Renal cortical epithelial cell (primary cell): ENCODE measurements at places on chromosomes 1 and 21. TPM values are rescaled to one million over a fixed set of nuclear protein-coding genes. Genes with fewer than 3 reads are reported as not detected.

The LRRIQ3 gene
- 0.17 and 2.5 TPM in 2 replicates for total RNA-seq

DNA sequence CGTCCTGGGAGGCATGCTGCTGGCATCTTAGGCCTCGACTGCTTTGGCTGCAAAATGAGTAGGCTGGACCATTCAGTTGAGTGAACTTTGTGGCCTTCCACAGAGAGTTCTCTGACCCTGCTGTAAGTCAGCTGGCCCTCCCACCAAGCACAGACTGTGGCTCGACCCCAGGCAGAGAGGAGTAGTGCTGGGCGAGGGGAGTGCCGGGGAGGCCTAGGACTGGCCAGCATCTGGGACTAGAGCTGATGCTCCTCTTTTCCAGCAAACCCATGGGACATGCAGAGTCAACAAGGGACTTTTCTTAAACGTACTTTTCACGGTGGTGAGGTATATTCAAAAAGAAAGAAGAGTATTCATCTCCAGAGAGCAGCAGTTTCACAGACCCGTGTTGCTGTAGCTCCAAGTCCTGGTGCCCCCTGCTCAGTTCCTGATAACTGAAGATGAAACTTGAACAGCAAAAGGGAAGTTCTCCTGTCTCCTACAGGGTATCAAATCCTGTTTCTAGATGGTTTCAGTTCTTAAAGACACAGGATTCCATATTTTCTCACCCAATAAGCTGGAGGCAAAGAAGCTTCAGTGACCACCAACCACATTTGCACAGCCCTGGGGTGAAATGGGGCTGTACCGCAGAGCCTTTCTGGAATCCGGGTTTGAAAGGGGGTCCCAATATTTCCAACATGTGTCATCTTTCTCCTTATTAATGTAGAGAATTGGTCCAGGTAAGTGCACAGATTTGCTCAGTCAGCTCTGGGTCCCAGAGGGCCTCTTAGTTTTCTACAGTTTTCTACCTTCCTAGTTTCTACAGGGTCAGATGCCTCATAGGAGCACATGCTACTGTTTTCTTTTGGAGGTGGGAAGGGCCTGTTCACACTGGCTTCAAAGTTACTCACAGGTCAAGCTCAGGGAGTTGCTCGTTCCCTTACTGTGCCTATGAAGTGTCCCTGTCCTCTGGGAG, 20.9 kb downstream of the BATF3 start:
- no peak for DNase-seq

The CFHR4 gene
- total RNA-seq: not detected in 2 replicates

GRCh38 chr1:8874230-8875201, 4.0 kb downstream of the ENO1 start:
- DNase-seq: no peak

GRCh38 chr1:7223334-7224080, 438.3 kb downstream of the CAMTA1 start:
- peak; percentile 69 for DNase-seq

GRCh38 chr1:111507411-111508201, 4.2 kb upstream of the ADORA3 start:
- peak; percentile 59 for DNase-seq

DNA sequence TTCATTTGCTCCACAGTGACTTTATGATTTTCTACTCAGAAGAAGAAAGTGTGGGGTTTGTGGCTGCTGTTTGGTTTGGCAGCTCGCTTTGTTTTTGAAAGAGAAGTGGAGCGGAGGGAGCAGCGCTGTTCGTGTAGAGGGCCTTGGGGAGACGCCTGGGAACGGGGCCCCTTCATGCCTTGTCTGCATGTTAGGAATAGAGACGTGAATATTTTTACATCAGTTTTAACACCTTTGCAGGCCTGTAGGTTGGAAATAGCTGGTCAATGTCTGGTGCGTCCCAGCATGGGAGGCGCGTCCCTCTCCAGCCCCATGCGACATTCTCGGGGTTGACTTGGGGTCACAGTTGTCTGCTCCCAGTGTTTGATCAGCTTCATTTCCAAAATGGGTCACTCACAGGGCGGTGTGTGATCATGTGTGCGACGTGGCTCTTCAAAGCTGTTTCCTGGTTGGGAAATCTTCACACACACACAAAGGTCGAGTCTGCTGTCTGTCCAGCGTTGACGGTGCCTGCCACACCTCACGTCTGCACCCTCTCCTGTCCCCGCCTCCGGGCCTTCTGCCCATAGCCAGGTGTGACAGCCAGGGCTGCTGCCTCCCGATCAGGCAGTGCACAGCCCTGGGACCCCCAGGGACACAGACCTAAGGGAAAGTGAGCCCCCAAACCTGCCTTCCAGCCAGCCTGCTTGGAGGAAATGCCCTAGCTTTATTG, 149.2 kb downstream of the PSMG1 start:
- peak; percentile 33 for DNase-seq

GRCh38 chr1:45172005-45172404, 34.4 kb downstream of the ZSWIM5 start:
- DNase-seq: peak; percentile 27

The SLFNL1 gene
- 0.65 TPM in 1 of 2 replicates, not detected in the other for total RNA-seq

The MAEL gene
- 0.17 and 0.65 TPM in 2 replicates for total RNA-seq

DNA sequence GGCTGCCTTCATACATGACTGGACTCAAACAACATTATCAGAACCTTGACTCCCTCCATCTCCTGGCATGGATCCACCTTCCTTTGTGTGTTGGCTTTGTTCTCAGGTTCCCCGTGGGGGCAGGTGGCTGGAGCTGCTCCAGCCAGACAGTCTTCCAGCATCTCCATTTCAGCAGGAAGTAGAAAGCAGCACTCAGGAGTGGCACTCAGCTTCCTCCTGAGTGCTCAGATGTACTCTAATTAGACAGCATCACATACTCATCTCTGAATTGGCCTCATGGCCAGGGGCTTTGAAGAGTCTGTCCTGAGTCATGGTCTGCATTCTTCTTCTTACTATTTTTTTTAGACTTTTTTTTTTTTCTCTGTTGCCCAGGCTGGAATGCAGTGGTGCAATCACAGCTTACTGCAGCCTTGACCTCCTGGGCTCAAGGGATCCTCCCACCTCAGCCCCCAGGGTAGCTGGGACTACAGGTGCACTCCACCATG, 27.9 kb downstream of the OVAAL start:
- DNase-seq: peak; percentile 98

DNA sequence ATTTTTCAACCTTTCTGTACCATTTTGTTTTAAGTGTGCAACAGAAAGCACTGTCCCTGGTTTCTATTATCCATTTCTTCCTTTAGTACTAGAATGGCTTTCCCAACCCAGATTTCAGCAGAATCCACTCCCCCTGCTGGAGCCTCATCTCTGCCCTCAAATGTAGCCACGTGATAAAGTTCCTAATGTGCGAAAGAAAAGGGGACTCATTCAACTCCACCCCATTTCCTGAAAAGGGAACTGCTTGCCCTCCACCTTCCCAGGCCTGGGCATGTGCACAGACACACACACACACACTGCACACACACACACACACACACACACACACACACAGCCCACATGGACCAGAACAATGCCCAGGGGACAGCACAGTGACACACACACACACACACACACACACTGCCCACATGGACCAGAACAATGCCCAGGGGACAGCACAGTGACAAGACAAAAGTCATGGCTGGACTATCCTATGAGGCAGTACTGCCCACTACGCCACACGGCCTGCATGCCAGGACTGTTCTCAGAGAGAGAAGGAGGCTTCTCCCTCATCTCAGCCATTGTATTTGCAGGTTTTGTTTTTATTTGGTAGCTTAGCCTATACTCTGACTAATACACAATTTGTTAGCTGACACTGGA, 33.2 kb downstream of the PACC1 start:
- peak; percentile 18 for DNase-seq

DNA sequence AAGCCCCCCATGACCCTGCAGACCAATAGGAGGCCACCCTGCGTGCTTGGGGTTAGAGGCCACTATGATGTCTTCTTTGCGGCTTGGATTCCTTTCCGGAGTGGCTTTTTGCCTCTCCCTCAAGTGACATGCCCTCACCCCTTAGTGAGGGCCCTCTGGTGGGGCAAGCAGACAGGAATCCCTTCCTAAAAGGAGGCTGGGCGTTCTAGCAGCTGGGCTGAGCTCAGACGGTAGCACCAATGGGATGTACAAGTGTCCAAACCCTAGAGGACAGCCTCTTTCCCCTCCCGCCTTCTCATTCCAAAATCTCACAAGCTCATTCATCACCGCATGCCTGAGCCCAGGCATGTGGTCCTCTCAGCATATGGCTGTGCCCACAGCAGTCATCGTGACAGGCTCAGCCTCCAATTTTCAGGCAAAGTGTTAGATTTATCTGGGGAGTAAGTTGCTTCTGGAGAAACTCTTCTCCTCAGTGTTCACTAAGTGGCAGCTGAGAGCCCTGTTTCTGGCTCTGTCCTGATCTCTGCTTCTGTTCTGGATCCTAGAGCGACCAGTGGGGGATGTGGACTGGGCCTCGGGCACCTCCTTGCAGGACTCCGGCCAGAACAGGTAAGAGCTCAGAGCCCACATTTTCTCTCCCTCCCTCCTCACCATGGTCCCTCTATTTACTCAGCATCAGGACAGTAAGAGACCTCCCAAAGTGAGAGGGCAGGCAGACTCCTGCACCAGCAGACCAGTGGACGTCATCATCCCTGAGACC, 4.8 kb downstream of the KIAA1614 start:
- no peak for DNase-seq

DNA sequence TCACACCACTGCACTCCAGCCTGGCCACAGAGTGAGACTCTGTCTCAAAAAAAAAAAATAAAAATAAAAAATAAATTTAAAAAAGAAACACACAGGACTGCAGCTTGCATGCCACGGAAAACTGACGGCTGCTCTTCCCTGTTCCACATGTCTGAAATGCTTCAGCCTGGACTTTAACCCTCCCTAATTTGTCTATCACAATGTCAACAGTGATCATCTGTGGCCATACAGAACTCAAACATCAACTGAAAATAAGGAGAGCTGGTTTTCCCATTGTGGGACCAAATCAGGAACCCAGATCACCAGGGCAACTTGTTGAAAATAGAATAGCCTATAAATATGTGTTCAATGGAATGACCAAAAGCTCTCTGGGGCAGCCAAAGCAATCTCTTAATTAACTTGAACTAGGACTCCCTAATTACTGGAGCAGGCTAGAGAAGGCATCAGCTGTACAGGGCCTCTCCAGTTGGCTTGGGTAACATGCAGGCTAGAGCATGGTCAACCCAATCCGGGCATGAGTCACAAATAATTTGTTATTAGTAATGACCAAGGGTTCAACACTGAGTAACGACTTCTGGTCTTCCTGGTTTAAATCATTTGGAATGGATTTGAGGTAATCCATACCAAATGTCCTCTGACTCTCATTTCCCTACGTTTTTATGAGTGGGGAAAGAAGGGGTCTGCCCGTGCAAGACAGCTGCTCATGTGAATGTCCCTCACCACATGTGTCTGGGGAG, 62.7 kb upstream of the KAZN start:
- DNase-seq: no peak

GRCh38 chr1:5430911-5431697, 561.1 kb downstream of the NPHP4 start:
- no peak for DNase-seq

- DNase-seq: no peak
These were observed 21.8 kb upstream of the HSD3B1 start for GRCh38 chr1:119485201-119485600.

The ACTL8 gene
- total RNA-seq: not detected in 2 replicates

GRCh38 chr1:93990010-93990409, 80.8 kb upstream of the GCLM start:
- no peak for DNase-seq

DNA sequence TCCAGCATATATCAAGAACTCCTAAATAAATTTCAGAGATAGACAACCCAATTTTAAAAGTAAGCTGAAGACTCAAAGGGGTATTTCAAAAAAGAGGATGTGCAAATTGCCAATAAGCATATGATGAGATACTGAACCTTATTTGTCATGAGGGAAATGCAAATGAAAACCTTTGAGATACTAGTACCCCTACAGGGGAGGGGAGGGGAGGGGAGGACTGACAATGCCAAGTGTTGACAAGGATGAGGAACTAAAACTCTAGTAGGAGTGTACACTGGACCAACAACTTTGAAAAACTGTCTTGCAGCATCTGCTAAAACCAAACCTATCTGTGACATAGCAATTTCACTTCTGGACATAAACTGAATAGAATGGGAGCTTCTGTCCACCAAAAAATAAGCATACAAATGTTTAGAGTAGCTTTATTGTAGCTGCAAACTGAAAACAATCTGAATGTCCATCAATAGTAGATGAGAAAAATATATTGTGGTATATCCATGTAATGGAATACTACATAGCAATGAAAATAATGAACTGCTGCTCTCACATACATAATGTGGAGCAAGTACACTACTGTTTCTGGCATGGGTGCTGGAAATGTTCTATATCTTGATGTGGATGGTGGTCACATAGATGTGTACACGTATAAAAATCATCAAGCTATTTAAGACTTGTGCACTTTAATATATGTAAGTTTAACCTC, 57.2 kb downstream of the CDK18 start:
- no peak for DNase-seq

The AXDND1 gene
- 0.45 TPM in 1 of 2 replicates, not detected in the other for total RNA-seq

DNA sequence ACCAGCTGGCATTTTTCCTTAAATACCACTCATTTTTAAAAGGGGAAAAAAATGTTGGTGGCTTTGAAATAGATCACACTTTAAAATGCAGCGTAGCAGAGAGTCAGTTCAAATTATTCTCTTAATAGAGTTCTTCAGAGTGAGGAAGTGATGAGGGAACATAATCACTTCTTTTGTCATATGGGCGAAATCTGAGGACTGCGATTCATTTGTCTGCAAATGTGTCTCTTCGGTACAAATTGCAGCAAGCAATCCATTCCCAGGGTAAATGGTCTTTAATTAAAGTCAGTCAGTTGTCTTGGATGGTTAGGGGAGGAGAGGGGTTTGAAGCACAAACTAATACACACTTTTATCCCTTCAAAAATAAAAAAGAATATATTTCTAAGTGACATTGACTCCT, 86.0 kb upstream of the SELENON start:
- DNase-seq: no peak

GRCh38 chr1:64223329-64224151, 20.1 kb downstream of the UBE2U start:
- DNase-seq: peak; percentile 90

The RORC gene
- 2.1 and 3.9 TPM in 2 replicates for total RNA-seq

DNA sequence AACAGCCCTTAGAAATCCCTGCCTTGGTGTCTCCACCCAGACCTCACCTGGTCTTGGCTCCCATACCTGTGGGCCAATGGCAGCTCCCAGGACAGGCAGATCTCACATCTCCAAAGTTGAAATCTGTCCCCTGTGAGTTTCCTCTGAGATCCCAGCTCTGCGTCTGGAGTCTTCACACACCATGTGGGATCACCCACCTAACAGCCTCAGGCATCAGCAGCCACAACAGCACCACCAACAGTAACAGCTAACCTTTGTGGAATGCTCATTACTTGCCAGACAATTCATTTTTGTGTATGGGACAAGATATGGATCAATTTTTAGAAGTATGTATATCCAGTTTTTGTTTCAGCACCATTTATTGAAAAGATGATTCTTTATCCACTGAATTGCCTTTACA, 523.2 kb downstream of the MATN1 start:
- DNase-seq: no peak

DNA sequence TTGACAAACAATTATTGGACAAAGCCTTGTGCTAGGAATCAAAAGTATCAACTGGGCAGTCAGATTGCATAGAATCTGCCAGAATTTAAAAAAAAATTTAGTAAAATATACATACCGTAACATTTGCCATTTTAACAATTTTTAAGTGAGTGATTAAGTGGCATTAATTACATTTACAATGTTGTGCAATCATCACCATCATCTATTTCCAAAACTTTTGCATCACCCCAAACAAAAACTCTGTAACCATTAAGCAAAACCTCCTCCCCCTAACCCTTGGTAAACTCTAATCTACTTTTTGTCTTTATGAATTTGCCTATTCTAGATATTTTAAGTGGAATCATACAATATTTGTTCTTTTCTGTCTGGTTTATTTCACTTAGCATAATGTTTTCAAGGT, 182.8 kb downstream of the LMO4 start:
- no peak for DNase-seq
